SHP77 treated with DMSO at 0.1 percent for 48 hours (cell line): ENCODE measurements at places on chromosomes 6 and 20.

DNA sequence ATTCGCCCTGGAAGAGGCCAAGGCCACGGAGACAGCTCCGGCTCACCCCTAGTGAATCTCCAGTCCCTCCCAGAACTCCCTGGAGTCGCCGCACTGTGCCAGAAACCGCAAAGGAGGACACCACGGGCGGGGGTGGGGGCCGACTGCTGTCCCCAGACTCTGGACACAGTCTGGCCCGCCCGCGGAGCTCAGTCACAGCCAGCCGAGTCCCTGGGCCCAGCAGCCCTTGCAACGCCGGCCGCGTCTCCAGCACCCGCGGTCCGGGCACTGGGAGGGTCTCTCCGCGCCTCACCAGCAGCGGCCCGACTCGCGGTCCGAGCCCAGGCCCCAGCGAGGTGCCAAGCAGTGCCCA lies 518 bp downstream of the PEX6 start:
- no peak for DNase-seq

DNA sequence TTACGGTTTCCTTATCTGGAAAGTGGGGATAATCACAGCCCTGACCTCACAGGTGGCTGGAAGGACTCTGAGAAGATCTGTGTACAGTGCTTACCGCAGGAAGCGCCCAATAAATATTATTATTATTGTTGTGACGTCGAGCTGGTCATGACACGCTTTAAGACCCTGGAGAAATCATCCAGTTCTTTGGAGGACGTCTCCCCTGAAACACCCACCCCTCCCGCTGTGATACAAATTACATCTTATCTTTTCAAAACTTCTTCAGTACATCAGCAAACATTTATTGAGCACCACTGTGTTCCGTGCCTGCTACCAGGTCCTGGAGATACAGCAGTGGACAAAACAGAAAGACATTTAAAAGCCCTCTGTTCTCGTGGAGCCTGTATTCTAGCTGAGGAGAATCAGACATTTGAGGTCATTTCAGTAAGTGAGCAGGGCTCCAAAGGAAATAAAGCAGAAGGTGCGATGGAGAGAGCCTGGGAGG lies 118.7 kb downstream of the CEBPB start:
- DNase-seq: no peak

- DNase-seq: no peak
These were observed 23.2 kb downstream of the ID4 start for GRCh38 chr6:19860235-19860877.

DNA sequence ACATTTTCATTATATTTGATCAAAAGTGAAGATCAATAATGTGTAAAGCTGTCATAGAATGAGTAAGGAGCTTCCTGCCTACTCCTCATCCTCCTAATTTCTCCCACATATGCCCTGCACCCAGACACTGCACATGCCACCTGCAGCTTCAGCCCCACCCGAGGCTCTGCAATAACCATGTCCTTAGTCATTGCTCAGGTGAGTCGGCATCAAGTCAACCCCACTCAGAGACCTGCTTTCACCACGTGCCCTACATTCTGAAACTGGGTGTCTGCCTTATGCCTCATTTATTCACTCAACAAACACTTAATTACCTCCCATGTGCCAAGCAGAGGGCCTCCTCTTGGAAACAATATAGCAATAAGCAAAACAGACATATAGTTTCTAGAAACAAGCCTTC lies 15.4 kb upstream of the TNFAIP3 start:
- DNase-seq: no peak

DNA sequence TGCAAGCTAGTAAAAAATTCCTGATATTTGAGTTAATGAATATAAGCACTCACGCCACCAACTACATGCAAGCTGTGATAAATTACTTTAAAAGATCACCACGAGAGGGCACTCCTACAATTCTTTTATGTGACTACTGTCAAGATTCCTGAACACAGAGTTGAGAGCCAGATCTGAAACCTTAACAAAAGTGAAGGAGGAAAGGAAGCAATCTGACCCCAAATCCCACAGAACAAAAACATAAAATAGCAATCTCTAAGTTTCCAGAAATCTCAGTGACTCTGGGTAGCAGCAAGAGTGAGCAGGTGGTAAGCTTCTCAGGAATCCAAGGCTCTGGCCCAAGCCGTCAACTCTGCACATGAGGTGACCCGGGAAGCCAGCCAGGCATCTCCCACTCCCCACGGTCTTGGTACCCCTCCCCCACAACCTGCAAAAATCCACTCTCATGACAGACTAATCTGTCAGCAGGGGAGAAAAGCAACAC lies 55.1 kb downstream of the STAU1 start:
- DNase-seq: no peak

GRCh38 chr6:148611213-148611612 lies 135.6 kb upstream of the UST start:
- DNase-seq: no peak
